ENCODE measurements at places on chromosomes 7 and 10.

GRCh38 chr10:6503171-6503570 lies 76.9 kb downstream of the PRKCQ start:
- no peak for DNase-seq

- no peak for DNase-seq
These were observed 371.0 kb downstream of the DPP6 start for GRCh38 chr7:154423231-154423630.

GRCh38 chr7:80335511-80336231 lies 176.2 kb downstream of the GNAT3 start:
- no peak for DNase-seq

DNA sequence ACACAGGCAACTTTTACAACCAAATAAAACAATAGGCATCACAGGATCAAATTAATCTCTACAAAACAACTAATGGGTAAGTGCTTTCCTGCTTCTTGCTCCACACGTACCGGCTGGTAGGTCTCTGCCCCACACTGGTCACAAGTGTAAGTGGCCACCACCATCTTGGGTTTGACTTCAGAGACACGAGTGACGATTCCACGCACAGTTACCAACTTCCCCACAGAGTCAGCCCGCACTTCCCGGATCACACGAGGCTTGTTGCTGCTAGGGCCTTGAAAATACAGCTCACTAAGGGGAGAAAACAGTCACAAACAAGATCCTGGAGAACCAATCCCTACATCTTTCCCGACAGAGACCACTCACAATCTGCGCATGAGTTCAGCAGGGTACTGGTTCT lies 2.3 kb downstream of the MCM7 start:
- no peak for DNase-seq

GRCh38 chr10:68185085-68185484 lies 46.8 kb downstream of the ATOH7 start:
- DNase-seq, result no peak

- DNase-seq, result no peak
These were observed 21.1 kb downstream of the SPAG6 start for GRCh38 chr10:22366435-22366703.

DNA sequence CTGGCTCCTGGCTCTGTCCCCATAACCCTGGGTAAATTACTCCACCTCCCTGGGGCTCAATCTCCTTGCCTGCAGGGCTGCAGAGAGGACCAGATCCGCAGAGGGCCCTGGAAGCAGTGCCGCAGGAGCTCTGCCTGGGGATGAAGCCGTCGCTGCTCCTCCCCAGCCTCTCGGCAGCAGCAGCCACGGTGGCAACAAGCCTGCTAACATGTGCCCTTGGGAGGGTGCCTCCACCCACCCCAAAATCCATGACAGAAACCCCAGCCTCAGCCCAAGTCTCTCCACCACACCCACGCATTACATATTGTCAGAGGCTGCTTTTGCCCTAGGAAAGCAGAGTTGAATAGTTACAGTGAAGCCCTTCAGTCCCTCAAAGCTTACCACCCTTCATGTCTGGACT lies 486.4 kb upstream of the FOXK1 start:
- no peak for DNase-seq

GRCh38 chr7:119684763-119685162 lies 588.2 kb upstream of the KCND2 start:
- DNase-seq, result no peak

DNA sequence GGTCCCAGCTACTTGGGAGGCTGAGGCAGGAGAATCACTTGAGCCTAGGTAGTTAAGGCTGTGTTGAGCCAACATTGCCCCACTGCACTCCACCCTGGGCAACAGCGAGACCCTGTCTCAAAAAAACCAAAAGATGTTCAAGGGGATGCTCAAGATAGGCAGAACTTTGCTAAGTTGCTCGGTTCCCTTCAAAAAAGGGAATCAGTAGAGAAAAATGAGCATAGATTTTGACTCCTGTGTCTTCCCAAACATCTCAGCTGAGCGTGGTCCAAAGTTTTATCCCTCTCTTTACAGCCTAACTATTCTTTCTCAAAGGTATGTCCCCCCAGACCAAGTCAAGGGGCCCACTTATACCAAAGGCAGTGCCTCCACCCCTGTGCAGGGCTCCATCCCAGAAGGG lies 14.0 kb downstream of the AGFG2 start:
- DNase-seq, result no peak

- DNase-seq, result no peak
These were observed 9.6 kb downstream of the IL2RA start for GRCh38 chr10:6052247-6053221.

DNA sequence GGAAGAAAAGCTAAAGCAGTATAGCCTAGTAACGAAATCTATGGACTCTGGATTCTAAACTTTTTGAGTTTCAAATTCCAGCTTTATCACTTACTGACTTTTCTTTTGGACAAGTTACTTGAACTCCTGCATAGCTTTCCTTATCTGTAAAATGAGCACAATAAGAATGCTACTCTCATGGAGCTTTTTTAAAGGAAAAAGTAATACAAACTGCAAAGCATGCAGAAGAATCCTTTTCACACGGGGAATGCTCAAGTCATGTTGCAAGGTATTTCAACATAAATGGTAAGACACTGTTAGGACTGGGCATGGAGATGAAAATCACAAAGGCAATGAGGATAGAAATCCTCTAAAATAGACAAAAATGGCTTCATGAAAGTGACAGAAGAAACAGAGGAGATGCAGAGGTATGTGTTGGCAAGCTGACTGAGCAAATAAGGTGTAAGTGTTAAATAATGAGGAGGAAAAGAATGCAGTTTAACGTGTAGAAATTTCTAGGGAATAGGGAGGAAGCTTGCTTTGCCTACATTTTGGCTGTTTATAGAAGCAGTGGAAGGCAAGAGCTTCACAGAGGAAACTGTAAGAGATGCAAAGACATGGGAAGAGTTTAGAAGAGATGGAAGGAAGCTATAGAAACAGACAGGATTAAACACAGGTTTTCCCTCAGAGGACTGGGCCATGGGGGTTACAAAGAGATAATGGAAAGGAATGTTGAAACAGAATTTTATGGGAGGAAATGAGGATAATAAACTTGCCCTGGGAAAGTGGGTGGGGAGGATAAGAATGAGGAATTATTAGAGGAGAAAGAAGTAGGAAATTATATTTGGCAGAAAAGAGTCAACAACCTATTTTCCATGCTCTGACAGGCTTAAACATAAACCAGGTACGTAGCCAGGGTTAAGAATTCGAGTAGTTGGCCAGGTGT lies 28.8 kb upstream of the SNX13 start:
- no peak for DNase-seq

DNA sequence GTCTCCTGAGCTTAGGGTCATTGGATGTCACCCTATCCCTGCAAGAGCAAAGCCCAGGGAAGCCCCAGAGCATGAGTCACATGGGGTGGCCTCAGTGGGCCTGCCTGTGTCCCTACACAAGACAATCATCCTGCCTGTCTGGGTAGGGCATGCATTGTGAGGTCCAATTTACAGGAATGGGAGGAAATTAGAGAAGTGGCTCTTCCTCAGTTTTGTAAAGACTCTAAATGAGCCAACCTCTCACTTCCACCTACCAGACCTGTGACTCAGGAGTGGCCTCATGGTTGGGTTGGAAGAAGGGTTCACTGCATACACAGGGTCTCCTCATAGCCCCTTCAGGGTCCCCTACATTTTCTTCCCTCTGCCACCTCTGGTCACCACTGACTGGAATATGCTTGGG lies 43.6 kb upstream of the SMNDC1 start:
- DNase-seq, result no peak

- DNase-seq, result no peak
These were observed 38.0 kb downstream of the ZNF777 start for GRCh38 chr7:149422914-149423301.

DNA sequence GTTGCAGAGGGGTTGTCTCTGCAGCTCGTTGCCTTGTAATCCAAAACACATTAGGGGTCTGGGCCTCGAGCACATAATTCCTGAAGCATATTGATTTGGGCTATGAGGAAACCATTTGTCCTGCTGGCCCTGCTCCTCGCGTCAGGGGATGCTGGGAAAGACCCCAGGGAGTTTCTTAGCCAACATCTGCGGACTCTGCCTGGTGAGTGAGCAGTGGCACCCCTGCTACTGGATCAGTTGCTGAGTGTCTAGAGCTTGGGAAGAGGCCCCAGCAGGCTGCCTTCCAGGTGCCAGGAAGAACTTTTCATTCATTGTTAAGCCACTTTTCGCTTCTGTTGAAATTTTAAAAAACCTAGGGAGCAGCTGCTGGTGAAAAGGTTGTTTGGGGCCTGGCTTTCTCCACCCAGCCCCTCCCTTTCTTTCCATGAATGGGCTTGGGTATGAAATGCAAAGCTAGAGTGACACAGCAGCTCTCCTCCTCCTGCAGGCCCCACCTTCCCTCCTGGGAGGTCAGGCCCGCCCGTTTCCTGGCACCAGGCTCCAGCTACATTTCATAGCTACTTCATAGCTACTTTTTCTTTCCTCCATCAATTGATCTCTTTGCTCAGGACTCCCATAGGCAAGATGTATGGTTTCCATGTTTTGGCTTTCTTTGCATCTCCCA lies 26.8 kb downstream of the TACR2 start:
- no peak for DNase-seq

DNA sequence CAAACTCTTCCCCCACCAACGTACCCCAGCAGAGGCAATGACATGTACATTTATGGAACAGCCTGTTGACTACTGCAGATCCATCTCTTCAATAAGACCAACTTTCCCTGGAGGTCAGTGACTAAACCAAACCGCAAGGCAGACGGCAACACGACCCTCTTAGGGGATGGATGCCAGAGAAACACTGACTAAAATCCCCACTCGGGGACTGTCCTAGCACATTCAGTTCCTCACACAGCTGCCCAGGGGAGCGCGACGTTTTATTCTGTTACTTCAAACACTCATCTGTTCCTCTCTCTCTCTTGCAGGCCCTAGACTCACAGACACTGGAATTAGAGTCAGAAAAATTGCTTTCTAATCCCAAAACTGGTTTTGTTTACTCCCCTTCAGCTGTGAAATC lies 146.5 kb upstream of the PRSS1 start:
- DNase-seq, result no peak

DNA sequence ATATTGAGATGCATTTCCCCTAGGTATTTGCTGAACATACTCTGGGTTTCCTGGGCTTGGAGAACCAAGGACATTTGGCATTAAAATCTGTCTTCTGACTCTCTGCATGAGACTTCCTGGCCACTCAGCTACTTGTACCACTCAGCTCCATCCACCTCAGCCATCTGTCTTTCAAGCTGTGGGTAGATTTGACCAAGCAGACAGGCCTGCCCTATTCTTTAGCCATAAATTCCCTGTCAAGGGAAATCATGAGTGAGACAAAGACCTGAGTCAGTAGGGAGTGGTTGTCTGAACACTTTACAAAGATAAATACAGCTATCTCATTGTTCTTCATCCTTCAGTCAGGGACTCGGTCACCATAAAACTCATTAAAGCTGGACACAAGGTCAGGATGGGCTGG lies 399.1 kb downstream of the GPAM start:
- no peak for DNase-seq

- DNase-seq, result no peak
These were observed 415.1 kb downstream of the CCSER2 start for GRCh38 chr10:84743483-84743882.

GRCh38 chr7:105149827-105150226 lies 135.8 kb downstream of the KMT2E start:
- DNase-seq, result no peak

DNA sequence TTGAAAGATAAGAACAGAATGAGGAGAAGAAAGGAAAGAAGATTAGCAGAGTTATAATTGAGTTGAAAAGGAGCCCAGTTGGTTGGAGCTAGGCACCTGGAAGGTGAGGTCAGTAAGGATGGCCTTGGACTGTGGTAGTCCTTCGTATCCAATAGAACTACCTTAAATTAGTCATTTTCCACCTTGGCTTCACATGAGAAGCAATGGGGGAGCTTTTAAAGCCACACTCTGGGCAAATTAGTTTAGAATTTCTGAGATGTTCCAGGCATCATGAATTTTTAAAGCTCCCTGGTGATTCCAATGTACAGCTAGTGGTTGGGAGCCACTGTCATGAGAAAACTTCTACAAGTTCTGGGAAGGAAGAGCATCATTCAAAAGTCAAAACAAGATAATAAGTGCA lies 27.3 kb upstream of the CYP3A5 start:
- no peak for DNase-seq

- DNase-seq, result no peak
These were observed 4.3 kb downstream of the SNX8 start for GRCh38 chr7:2309889-2310331.

DNA sequence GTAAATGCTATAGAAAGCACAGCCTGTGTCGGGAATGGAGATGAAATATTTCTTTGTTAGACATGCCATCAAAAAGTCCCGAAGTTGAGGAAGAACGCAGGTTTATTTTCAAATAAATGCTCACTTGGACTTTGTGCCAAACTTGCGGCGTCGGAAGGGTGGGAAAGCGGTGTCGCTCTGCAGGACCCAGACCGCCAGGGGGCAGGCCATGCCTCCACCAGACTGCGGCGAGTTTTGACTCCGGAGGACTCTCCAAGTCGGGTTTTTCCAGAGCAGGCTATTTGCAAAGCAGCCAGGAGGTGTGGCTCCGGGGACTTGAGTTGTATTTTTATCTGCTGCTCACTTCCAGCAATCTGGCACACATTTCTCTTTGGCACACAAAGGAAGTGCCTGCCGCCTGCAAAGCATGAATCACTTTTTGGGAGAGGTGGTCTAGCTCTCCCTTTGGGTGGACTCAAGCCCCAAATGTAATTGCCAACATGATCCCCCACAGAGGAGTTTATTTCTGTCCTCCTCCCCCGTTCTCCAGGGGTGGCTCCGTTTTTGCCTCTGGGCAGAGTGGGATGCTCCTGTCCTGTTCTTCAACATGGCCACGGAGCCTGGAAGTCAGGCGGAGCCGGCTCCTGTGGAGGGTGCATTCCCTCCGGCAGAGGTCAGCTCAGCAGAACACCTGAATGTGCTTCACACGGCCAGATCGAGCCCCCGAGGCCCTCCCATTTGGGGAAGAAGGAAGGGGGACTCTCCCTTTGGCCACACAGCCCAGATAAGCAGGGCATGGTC lies 82.3 kb upstream of the GPR26 start:
- DNase-seq, result peak; percentile 51

DNA sequence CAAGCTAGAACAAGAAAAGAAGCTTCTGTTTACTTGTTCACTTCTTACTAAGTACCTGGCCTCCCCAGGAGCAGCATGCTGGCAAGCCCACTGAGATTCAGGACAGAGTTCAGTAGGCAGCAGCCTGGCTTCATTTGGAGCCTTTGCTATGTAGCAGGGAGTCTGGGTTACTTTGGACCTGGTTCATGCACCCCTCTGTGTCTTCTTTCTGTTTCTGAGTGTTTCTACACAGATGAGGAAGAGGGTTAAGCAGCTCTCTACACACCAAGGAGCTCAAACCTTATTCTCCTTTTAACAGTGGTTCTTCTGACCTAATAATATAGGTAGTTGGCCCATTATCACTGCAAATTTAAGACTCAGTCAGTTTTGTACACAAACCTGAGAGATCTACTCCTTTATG lies 152.9 kb downstream of the ARID5B start:
- no peak for DNase-seq

- peak; percentile 87 for DNase-seq
These were observed 34.9 kb downstream of the CALML3 start for GRCh38 chr10:5559642-5560141.

DNA sequence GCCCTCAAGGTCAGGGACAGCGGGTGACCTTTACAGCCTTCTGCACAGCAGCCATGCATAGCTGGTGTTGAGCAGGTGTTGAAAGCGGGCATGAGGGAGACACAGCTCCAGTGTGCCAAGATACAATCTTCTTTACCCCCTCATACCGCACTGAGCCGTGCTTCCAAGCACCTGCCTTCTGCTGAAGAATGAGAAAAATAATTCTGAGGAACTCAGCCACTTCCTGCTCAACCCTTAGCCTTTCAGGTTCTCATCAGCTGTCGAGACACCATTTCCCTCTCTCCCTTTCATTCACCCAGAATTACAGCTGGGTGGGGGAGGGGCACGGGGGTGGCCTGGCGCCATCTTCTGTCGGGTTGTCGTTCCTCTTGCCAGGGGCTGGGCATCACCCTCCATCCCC lies 58.6 kb downstream of the COL13A1 start:
- DNase-seq, result no peak
